ENCODE measurements at places on chromosomes 2 and 18.

GRCh38 chr2:222017252-222017850 is 281.4 kb downstream of the PAX3 start:
- no peak for DNase-seq

DNA sequence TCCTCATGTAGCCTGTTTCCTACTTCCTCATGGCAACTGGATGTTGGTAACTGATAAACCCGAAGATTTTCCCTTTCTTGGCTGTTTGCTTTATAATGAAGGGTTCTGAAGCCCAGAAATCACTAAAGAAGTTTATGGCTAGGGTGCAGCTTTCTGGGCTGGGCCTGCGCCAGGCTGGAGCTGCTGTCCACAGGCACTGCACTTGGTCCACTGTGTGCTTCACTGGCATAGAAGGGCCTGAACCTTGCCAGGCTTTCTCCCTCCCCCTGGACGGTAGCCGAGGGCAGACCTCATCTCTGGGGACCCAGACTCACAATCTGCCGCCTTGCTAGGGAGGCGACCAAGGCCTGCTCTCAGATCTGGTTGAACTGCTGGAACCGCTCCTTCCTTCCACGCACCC is 133.3 kb upstream of the SPRED2 start:
- DNase-seq, result no peak

GRCh38 chr18:36862182-36862581 is 33.3 kb downstream of the KIAA1328 start:
- no peak for DNase-seq

GRCh38 chr2:39491653-39492052 is 54.6 kb upstream of the MAP4K3 start:
- DNase-seq, result no peak

- DNase-seq, result no peak
These were observed 164.1 kb downstream of the GLI2 start for GRCh38 chr2:120899771-120900170.

GRCh38 chr18:79164706-79165105 is 95.5 kb downstream of the ATP9B start:
- no peak for DNase-seq

DNA sequence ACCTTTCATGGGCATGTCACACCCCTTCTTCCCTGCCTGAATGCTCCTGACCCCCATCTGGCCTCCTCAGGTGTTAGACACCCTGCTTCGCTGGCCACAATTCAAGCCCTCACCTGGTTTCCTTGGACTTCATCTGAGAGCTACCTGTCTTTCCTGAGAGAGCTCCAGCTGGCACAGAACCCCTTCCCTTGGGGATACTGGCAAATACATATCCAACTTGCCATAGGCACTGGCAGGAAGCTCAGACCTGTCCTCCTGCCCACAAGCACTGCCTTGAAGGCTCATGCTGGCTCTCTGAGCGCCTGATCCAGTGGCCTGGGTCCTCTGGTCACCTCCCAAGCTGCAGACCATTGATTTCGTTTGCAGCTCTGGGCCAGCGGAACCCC is 74.1 kb upstream of the MAP4K3 start:
- no peak for DNase-seq

GRCh38 chr2:179020156-179020750 is 29.7 kb downstream of the CCDC141 start:
- DNase-seq, result no peak

- DNase-seq, result no peak
These were observed 201.4 kb downstream of the NYAP2 start for GRCh38 chr2:225600865-225601264.

DNA sequence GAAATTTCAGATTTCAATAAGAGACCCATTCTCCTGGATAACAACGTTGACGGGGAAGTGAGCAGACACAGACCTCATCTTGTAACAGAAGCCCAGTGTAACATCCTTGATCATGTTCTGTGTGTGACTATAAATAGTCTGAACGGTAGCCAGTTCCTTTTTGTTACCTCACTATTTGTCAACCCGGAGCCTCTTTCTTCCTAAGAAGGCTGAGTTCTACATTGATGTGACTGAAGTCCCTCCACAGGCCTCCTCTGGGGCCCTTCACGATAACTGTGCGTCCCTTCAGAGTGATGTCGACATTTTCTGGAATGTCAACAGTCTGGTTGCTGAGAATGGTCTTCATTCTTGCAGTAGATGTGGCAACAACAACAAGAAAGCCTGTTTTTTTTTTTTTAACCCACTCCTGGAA is 6.3 kb upstream of the PLEKHM3 start:
- DNase-seq, result no peak

GRCh38 chr2:172945510-172945850 is 130.2 kb upstream of the MAP3K20 start:
- DNase-seq, result no peak

DNA sequence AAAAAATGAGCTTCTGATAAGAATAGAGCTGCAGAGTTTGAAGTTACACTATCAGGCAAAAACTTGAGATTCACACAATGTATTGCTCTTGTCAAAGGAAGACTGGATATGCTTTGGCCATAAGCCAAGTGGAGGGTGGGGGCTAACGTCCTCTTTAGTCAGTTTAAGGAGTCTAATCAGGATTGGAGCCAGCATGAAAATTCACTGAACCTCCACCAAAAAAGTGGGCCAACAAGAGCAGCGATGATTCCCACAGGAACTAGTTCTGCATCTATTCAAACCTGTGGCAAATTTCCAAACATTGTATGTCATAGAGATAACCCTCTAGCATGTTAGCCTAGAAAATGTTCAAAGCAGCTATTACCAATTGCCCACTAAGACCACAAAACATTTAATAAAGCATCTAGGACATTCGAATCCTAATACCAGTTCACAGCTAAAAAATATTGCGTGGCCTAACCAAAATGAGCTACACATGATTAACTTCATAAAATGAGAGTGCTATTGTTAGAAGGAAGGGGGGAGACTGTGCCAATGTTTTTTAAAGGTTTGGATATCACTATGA is 43.5 kb upstream of the TMEM247 start:
- DNase-seq, result no peak

Measured in NCI-H510A (cell line).